Activated CD4-positive, alpha-beta T cell treated with anti-CD3 and anti-CD28 coated beads, Interleukin-2, amount 50 U/mL, for 1 hour (primary cell): ENCODE measurements at places on chromosomes 2 and 18.

GRCh38 chr18:13237641-13238040 is 19.1 kb downstream of the LDLRAD4 start:
- DNase-seq, result no peak

GRCh38 chr2:17476830-17477229 is 41.4 kb downstream of the RAD51AP2 start:
- no peak for DNase-seq

GRCh38 chr2:217875556-217876252 is 127.1 kb downstream of the TNS1 start:
- no peak for DNase-seq

GRCh38 chr2:24913911-24914310 is 6.1 kb downstream of the ADCY3 start:
- DNase-seq, result no peak

DNA sequence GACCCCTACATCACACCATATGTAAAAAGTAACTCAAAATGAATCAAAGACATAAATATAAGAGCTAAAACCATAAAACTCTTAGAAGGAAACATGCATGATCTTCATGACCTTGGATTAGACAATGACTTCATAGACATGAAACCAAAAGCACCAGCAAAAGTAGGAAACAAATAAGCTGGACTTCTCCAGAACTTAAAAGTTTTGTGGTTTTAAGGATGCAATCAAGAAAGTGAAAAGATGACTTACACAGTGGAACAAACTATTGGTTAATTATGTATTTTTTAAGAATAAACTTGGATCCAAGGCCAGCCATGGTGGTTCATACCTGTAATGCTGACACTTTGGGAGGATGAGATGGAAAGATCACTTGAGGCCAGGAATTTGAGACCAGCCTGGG is 150.2 kb downstream of the GALNT1 start:
- no peak for DNase-seq

- DNase-seq, result no peak
These were observed 81.5 kb upstream of the ACVR1 start for GRCh38 chr2:157957596-157957995.

DNA sequence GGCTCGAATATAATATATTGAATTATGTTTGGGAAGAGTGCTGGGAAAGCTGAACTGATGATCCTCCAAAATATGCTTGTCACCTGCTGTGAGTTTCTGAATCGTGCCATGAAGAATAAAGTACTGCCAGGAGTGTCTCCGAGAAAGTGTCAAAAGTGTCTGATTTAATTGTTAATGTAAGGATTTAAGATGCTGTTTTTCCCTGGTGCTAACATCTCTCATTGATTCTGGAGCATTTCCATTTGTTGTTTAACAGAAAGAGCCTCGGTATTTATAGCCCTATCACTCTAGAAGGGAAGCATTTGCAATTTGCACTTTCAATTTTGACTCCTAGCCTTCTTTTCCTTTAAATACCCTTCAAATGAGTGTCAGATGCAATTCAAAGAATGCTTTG is 342.2 kb downstream of the RND3 start:
- no peak for DNase-seq

GRCh38 chr2:96110621-96111256 is 5.6 kb downstream of the ADRA2B start:
- DNase-seq, result no peak

DNA sequence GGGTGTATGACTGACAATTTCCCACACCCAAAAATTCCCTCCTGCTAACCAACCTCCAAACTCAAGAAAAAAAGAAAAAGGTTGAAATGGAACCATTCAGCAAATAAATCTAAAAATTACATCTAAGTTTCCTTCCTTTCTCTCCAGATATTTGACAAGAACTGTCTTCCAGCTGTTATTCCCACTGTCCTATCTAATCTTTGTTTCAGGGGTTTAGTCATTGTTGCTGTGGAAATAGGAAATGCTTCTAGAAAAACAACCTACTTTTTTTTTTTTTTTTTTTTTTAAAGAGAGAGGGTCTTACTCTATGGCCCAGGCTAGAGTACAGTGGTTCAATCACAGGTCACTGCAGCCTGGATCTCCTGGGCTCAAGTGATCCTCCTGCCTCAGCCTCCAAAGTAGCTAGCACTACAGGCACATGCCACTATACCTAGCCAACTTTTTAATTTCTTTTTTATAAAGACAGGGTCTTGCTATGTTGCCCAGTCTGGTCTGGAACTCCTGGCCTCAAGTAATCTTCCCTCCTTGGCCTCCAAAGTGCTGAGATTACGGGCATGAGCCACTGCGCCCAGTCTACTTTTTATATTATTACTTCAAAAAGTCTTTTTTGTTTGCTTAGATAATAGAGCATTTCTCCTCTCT is 88.1 kb downstream of the ITSN2 start:
- no peak for DNase-seq

- DNase-seq, result no peak
These were observed 78.8 kb downstream of the ZNF804A start for GRCh38 chr2:184677171-184677570.

GRCh38 chr18:58235001-58235436 is 191.0 kb downstream of the NEDD4L start:
- no peak for DNase-seq

GRCh38 chr18:24954341-24954740 is 397.6 kb downstream of the ZNF521 start:
- no peak for DNase-seq

DNA sequence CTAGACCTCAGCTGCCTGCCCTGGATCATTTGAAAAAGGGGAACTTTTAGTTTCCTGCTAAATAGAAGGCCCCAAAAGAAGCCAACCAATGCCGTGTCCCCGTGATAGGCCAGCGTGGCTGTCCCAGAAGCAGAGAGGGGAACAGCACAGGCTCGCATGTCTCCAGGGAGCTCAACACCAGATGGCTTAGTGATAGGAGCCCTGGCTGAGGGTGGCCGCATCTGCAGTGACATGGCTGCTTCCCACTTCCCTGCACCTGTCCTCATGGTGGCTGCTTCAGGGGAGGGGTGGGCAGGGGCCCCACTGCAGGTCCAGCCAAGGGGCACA is 79.6 kb downstream of the MBP start:
- DNase-seq, result no peak

DNA sequence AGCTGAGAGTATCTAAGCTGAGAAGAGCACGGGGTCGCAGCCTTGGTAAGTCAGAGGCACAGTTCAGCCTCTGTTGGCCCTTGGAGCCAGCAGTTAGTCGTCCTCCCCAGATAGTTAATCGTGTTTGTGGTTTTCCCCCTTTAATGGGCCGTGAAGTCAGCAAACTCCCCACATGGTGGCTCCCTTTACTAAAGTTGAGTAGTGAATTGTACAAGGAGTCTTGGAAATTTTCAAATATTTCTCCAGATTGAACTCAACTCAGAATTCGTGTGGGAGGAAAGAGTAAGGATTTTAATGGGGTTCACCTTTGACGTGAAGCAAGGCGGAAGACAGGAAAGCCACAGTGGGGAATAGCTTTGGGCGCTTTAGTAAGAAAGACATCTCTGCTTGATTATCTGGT is 2.4 kb upstream of the ADCYAP1 start:
- no peak for DNase-seq

DNA sequence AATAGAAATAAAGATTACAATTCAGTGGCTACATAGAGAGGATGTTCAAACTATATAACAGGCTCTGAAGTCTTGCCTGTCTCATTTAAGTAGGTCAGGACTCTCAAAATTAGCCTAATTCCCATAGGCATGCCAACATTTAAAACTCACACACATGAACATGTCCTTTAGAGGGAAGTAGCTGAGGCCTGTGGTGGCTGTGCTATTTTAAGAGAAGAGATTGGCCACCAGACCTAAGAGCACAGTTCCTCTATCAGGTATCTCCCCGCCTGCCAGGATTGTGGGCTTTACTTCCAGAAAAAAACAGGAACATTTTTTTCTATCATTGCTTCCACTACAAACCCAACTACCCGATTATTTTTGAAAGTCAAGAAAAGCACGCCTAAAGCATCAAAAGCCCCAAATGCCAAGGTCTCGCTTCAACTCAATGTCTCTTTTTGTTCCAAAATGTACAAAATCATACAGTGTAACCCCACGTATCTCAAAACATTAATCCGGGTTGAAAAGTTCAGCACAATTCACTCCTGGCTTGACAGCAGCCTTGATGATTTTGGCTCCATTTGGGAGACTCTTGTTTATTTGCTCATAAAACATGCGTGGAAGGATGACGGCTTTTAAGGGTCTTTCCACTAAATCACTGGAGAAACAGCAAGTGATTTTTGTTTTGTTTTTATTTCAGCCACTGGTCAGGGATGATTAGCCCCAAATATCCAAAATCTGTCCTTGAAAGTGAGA is 15.3 kb downstream of the FHL2 start:
- no peak for DNase-seq

DNA sequence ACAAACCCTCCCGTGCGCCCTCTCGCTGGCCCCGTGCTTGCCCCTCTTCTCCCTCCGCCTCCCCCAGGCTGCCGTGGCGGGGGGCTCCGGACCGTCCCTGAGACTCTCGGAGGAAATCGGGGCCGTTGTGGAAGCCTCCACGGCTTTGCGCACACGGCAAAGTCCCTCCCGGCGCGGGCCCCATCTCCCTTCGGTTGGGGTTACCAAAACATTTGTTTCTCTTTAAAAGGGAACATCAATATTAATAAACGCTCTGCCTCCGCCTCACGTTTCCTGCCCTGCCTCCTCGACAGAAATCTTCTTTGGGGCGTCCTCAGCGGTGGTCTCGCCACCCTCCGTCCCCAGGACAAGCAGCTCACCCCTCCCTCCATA is 3.8 kb downstream of the PAX3 start:
- no peak for DNase-seq

DNA sequence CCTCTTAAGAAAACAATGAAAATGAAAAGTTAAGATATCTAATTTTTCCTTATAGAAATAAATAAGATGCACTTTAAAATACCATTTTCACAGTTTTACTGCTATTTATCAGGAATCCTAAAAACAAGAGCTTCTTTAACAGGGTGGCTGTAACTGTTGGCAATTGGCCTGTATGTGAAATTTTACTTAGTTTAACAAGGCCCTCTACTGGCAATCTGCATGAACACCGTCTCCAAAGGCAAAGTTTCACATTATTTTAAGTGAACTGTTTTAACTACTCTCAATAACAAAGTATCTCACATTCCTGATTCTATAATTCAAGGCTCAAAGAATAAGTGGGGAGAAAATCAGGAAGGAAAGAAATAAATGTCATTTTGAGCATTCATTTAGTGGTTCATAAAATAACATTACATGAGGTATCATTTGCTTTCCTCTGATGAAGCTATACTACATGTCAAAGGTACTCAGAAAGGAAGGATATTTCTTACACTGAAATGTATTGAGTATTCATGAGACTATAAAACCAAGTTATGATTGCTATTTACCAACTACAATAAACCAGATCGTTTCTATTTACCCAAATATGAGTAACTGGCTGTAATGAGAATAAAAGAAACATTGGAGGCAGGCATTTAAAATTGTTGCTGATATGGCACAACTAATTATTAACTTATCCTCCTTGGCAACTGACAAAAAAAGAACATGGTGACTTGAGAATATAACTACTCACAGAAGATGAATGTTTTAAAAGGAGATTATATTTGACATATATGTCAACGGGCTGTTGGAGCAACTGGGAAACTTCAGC is 7.0 kb downstream of the NCKAP5 start:
- DNase-seq, result no peak

- peak; percentile 6 for DNase-seq
These were observed 122.3 kb downstream of the LYPD6B start for GRCh38 chr2:149160701-149161217.

DNA sequence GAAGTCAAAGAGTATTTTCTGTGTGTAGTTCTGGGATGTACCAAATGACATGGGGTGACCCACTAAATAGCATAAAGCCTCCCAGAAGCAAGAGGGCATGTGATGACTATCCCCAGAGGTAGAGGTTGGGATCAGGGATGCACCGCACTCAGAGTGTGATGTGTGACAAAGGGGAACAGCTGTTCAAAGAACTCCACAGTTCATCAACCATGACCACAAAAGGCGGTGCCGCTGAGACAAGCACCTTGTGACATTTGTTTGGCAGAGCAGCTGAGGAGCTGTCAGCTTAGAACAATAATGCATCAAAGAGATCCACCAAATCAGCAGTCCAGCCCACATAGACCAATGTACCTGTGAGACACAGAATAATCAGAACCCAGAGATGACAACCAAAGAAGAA is 81.3 kb downstream of the VWC2L start:
- no peak for DNase-seq

- no peak for DNase-seq
These were observed 100.9 kb downstream of the CRIM1 start for GRCh38 chr2:36456227-36457175.

GRCh38 chr2:99066075-99066958 is 75.2 kb upstream of the C2orf15 start:
- DNase-seq, result no peak

- DNase-seq, result no peak
These were observed 8.0 kb downstream of the UGT1A1 start for GRCh38 chr2:233768076-233768475.

GRCh38 chr2:209526561-209526960 is 102.7 kb downstream of the MAP2 start:
- DNase-seq, result no peak

DNA sequence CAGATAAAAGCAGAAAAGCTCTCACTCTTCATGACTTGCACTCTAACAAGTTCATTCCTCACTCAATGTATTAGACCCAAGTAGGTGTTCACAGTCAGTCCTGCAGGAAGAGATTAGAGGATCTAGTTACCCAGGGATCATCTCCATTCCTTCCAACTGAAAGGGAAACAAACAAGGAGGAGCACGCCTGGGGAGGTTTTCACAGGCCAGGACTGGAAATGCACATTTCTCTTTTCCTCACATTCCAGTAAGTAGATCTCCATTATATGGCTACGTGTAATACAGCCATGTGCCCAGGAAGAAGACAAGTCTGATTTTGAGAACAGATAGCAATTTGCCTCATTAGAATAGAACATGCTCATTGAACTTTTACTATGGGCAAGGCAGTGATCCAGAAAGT is 1132.2 kb upstream of the FAM98A start:
- DNase-seq, result no peak

DNA sequence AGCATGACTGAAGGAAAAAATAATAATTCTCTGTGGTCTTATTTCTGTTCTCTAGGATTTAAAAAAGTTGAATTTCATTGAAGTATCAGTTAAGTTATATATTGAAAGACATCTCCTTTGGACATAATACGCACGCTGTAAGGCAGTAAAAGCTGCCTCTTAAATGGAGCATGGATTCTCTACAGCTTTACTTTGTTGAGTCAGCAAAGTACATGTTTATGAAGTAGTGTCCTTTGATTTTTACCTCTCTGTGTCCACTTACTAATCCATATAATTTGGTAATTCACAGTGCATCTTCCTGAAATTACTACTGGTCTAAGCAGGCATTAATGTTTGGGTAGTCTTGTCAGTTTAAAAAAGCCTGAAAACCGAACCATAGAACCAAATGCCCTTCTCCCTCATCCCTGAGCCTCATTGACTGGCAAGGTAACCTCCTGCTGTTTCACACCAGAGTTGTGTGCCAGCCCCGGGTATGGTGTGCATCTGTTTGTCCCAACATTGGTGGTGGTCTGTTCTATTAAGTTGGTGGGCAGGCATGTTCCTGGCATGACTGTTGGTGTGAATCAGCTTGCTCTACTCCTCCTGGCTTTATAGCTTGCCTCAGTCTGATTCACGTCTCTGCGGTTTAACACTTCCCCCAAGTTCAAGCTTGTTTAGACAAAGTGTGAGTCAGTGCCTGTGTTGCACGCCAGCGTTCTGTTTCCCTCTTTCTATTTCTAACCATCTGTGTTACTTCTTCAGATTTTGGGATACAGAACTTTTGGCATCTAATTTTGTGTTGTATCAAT is 71.0 kb upstream of the ITM2C start:
- peak; percentile 52 for DNase-seq
